Left renal pelvis (tissue), 4 donors: ENCODE measurements at places on chromosomes 5 and 9.

DNA sequence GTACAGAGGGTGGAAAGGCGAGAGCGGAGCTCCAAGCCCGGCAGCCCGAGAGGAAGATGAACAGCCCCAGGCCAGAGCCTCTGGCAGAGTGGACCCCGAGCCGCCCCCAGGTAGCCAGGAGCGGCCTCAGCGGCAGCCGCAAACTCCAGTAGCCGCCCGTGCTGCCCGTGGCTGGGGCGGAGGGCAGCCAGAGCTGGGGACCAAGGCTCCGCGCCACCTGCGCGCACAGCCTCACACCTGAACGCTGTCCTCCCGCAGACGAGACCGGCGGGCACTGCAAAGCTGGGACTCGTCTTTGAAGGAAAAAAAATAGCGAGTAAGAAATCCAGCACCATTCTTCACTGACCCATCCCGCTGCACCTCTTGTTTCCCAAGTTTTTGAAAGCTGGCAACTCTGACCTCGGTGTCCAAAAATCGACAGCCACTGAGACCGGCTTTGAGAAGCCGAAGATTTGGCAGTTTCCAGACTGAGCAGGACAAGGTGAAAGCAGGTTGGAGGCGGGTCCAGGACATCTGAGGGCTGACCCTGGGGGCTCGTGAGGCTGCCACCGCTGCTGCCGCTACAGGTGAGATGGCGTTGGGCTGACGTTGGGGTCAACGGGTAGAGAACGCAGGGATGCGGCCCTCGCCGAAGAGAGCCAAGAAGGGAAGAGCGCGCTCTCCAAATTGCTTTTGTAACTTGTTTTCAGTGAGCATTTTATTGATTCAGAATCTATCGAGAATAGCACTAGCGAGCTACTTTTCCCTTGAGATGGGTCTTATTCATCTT lies at the start of gene PTGER4:
TSS of gene PTGER4 (plus strand) at position 3 of the 769 bp plus-strand sequence. CDS start 1,079 bp downstream, outside the sequence.
- no peak for DNase-seq

DNA sequence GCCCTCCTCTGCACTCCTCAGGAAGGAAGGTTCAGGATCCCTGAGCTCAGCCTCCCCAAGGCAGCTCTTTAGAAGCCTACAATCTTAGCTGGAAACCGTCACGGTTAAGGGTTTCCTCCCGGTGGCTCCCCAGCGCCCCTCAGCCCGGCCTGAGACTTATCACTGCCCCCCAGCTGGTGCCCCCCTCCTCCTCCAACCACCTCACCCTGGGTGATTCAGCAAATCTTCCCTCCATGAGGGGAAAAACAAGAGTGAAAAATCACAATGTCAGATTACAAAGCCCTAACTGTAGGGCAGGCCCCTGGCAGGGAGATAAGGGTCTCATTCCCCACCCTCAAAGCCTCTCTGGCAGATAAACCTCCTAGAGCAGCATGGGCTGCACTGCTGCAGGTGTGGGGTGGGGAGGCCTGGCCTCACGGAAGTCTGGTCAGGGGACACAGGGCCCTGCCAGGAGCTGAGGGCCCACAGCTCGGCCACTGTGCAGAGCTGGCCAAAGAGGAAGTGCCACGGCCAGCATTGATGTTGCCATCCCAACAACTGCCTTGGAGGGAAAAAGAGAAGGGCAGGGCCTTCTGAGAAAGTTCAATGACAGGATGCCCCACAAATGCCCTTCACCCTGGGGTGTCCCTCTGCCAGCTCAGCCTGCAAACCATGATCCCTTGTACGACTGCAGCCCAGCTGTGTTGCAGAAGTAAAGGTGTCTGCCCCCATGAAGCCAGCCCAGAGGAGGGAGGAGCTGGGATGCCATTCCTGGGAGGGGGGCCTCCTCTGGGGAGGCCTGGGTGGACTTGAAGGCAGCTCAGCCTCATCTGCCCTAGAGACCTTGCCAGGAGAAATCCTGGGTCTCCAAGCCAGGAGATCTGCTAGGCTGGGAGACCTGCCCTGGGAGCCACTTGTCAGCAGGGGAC lies 25.9 kb downstream of the GFI1B start:
- DNase-seq, result no peak

DNA sequence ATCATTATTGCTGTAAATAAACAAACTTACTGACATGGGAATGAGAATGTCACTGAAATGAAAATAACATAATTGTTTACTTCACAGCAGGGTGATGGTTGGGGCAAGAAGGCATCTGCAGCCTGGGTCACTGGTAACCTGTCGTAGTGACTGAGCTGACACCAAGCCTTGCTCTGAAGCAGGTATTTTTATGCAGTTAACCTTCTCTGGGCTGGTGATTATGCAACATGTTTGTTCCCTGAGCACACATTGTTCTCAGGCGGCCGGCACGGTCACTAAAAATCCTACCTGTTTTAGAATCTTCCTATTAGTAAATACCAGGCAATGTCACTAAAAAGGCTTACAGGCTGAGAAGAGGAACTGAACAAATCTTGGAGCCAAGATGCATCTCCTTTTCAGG lies 157.7 kb upstream of the NR3C1 start:
- no peak for DNase-seq

GRCh38 chr5:2136728-2137333 lies 254.1 kb upstream of the IRX4 start:
- DNase-seq, result no peak
